GM23338 (cell line): ENCODE measurements at places on chromosomes 7 and 10. TPM values are rescaled to one million over a fixed set of nuclear protein-coding genes. Genes with fewer than 3 reads are reported as not detected.

- DNase-seq: no peak
Measured at GRCh38 chr7:94417306-94417705, 22.6 kb downstream of the COL1A2 start.

DNA sequence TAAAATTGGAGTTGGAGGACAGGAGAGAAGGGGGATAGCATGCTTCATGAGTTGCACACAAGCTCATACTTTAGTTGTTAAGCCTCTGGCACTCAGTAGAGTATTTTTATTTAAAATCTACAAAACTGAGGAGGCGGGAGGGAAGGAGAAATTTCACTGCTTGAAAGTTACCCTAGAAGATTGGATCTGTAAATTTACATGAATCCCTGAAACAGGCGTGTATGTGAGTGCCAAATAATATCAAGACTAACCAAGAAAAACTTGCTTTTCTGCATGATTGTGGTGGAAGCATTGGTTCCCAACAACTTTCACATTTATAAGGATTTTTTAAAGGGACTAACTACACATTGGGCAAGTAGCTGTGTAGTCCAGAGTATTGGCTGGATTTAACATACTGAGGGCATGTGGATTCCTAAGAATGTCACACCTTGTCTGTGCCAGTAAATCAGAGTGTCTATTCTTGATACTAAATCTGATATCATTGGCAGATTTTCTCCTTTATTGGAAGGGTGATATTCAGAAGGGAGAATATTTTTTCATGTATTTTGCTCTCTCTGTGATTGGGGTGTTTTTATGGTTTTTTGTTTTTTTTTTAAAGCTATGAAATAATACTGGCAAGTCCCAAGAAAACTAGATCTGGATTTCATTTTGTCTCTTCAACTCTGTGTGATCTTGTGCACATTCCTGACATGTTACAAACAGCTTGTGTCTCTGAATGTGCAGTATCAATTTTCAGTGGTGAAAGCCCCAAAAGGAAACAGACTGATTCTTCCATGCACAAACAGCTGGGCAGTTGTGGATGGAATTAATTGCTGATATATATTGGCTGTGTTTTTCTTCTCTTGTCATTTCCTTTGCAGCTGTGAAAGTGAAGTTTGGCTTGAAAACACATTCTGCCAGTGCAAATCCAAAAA, 67.2 kb downstream of the ADD3 start:
- no peak for DNase-seq

- no peak for DNase-seq
Measured at GRCh38 chr10:113993489-113993991, 50.1 kb upstream of the ADRB1 start.

GRCh38 chr10:16891375-16892313, 74.4 kb upstream of the RSU1 start:
- DNase-seq: peak; percentile 86

DNA sequence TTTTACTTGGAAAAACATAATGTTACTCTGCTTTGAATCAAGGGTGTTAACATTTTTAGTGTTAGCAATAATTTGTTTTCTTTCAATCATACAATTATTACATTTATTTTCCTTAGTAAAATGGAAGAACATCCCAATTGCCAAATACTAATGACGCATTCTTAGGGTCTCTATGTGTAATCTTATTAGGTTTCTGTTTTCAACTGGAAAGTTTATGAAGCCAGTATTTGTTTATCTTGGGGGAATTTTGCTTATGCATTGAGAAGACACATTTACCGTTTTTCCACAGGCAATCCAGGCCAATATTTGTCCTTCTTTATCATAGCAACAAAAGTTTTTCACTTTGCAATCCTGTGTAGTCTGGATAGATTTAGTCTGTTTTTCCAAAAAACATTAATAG, 134.5 kb downstream of the CPED1 start:
- no peak for DNase-seq

GRB10 gene
- 145 and 154 TPM in 2 replicates for total RNA-seq

CALCR gene
- 1.4 and 1.6 TPM in 2 replicates for total RNA-seq

GRCh38 chr7:30846378-30846777, 65.3 kb upstream of the AQP1 start:
- DNase-seq: no peak

ADAP1 gene
- 4.3 and 9.6 TPM in 2 replicates for total RNA-seq

DNA sequence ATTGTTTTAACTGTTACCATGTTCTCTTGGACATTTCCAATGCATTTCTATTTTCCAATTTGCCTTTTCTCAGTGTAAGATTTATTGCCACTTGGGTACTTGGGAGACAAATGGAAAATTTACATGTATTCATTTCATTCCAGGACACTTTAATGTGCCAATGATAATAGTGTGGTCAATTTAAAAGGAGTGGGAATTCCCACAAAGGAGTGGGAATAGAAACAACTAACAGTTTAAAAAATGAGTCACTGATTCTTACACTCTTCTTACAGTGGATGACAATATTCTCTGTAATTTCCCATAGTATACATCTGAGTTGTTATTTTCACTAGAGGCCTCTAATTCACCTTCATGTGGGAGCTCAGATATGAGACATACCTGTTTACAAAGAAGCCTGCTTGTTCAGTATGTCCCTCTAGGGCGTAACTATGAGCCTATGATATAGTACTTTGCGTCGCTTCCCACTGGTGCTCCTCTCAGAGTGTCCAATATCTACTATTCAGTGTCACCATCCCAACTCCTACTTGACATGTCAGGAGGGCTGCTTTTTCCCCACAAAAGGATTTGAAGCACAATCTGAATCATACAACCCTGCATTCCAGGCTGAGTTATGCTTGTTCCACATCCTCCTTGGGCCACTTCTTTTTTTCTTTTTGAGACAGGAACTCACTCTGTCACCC, 301.3 kb downstream of the PHTF2 start:
- no peak for DNase-seq

- no peak for DNase-seq
Measured at GRCh38 chr10:15627617-15628196, 92.0 kb downstream of the ITGA8 start.

FOXP2 gene
- 0.24 TPM in 1 of 2 replicates, not detected in the other for total RNA-seq

FANK1 gene
- 0.69 TPM in 1 of 2 replicates, not detected in the other for total RNA-seq

TPK1 gene
- total RNA-seq: 1.5 and 2.6 TPM in 2 replicates

GRCh38 chr7:142431491-142431890, 173.6 kb upstream of the PRSS58 start:
- no peak for DNase-seq

GRID1 gene
- total RNA-seq: 0.14 and 0.82 TPM in 2 replicates

GRCh38 chr10:128095027-128095752, 31.0 kb downstream of the MKI67 start:
- DNase-seq: peak; percentile 20

DNA sequence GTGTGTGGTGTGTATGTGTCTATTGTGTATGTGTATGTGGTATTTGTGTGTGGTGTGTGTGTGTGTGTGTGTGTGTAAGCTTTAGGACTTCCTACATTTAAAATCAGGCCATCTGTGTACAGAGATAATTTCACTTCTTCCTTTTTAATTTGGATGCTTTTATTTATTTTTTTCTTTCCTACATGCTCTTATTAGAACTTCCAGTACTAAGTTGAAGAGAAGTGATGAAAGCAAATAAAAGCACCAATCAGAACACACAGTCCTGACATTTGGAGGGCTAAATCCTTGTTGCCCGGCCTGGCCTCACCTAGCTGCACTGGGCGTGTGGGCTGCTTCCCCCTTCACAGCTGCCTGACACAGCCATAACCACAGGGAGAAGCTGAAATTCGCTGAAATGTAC, 3.8 kb upstream of the MRC1 start:
- DNase-seq: no peak

- no peak for DNase-seq
Measured at GRCh38 chr10:55311848-55312635, 511.0 kb upstream of the PCDH15 start.

MMS19 gene
- 221 and 252 TPM in 2 replicates for total RNA-seq

DNA sequence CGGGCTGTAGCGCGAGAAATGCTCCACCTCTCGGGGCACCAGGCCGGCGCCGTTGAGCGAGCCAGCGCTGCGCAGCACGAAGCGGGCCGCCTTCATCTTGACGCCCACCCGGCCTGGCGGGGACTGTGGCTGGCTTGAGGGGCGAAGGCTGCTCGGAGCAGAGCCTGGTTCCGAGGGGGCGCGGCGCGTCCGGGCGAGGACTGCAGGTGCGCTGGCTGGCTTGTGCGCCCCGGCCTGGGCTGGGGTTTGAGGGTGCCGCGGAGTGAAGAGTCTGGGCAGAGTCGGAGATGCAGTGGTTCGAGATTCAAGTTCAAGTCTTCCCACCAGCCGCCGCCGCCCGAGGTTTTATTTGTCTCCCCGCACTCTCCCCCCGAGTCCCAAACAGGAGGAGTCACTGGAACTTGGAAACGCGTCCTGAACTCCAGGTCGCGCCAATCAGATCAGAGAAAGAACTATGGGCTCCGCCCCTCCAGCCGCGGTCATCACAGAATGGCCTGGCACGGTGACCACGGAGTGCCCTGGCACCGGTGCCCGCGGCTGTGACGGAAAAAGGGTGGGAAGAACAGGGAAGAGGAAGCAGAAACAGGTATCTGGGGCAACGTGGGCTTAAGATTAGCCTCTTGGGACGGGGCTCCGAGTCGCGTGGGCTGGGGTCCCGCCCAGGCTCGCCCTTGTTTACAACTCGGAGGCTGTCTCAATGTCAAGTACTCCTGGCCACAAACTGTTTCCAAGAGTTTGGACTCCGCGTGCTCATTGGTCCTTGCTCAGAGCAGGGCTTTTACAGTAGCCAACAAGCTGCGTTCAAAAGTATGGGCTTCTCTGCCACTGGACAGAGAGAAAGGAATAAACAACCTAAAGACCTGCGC, at the start of gene PDK4:
TSS of gene PDK4 (minus strand) at position 319 of the 866 bp plus-strand sequence. CDS start at position 96, 223 bp downstream.
- peak; percentile 80 for DNase-seq

GRCh38 chr10:17912754-17913153, 39.0 kb upstream of the SLC39A12 start:
- DNase-seq: no peak
